ENCODE measurements at places on chromosomes 16 and 17.

DNA sequence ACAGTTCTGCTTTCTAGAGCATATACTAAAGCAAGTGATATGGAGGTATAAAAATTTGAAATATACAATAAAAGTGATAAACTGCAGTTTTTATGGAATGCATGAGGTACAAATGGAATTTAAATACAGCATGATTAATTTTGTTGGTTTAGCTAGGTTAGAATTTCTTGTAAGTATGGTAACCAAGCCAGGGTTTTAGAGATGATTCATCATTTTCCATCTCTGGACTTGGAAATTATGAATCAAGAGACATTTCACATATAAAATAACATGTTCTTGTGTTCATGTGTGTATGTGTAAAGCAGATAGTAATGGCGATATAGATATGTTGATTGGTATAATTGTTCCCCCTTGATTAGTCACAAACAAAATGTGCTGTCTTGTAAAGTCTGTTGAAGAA is 1219.8 kb downstream of the CDH8 start:
- no peak for DNase-seq

DNA sequence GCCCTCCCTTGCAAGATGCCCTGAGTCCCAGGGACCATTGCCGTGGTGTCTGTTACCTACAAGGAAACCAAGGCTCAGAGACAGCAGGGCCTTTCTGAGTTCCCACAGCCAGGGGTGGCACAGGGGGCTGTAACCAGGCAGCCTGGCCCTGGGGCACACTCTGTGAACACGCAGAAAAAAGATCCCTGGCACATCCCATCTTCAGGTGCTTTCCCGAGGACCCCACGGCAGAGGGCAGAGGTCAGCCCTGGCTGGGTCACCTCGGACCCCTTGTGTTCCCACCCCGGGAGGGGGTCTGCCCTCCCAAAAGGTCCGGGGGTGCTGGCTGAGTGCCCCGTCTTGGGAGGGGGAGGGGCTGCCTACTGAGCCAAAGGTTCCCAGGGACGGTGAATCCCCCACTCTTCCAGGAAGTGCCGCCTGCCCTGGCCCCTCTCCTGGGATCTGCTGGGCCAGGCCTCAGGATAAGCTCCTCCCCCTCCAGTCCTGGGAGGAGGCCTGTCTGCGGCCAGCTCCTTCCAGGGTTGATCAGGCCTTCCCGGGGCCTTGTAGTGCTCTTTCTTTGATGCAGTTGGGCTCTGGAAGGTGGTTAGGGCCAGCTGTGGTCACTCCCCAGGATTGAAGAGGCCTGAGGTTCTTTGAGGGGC is 8.1 kb downstream of the GLIS2 start:
- no peak for DNase-seq

GRCh38 chr16:12205378-12206097 is 229.0 kb downstream of the SNX29 start:
- DNase-seq = no peak

DNA sequence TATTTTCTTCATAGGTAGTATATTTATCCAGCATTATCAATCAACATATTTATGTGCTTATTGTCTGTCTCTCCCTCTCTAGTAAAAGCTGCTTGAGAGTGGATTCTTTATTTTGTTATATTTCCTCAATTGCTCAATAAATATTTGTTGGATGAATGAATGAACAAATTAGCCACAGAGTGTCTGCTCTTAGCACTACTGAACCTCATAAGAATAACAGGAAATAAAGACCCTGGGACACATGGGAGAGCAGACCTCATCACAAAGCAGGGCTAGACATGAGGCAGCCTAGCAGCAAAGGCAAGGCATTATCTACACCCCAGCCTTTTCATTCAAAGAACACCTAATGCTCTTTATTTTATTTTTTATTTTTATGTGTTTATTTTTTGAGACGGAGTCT is 34.9 kb upstream of the TANC2 start:
- DNase-seq = no peak

DNA sequence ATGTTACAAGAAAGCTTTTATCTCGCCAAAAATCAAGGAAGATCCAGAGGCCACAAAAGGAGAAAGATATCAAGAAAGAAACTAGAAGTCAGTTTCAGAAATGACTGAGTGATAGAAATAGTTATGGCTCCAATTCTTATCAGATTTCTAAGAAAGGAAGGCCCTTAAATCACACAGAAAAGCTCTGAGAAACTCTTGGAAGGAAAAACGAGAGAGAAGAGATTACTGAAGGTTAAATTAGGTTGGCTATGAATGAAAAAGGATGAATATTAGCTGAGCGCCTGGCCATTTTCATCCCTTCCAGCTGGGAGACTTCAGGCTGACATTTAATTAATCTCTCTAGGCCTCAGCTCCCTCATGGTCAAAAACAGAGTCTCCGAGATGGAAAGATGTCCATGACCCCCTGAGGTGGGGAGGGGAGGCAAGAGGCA is 72.3 kb downstream of the CYTH1 start:
- no peak for DNase-seq

DNA sequence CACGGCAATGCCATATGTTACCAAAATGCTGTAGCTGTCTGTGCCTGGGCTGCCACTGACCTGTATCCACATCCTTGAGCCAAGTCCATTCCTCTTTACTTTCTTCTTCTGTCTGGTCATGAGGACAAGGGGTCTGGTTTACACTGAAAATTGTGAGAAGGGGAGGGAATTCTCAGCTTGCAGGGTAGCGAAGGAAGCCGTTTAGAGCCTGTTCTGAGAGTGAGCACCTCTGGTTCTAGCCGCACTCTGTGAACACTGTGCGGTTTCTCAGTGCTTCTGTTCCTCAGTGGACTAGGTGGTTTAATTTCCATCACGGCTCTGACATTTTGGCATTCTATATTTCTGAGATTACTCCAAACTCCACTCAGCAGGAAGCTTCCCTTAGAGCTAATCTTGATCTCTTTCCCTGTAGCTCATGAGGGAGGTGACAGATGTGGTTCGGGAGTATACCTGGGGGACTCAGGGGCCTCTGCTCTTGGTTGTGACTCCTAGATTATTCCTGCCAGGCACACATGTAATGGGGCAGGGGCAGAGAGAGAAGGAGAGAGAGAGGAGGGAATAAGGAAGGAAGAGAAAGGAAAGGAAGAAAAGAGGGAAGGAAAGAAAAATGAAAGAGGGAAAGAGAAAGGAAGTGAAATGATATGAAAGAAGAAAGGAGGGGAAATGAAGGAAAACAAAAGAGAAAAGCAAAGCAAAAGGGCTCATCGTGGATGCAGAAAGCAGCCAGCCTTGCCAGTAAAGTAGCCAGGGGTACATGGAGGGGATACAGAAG is 14.2 kb upstream of the TBX21 start:
- DNase-seq = no peak

- no peak for DNase-seq
Measured at GRCh38 chr17:13346996-13347762, 254.6 kb downstream of the HS3ST3A1 start.
